ENCODE measurements at places on chromosomes 16 and 17.

GRCh38 chr17:65463242-65463641 is 98.2 kb downstream of the AXIN2 start:
- H3K4me3 ChIP-seq: no peak overlapping the region
- H3K27me3 ChIP-seq: no peaks in the 10 kb centered on the region
- no peaks in the 10 kb centered on the region for H3K36me3 ChIP-seq
- DNase-seq: no peak
- peaks cover 2% of the 10 kb centered on the region for H3K4me1 ChIP-seq

DNA sequence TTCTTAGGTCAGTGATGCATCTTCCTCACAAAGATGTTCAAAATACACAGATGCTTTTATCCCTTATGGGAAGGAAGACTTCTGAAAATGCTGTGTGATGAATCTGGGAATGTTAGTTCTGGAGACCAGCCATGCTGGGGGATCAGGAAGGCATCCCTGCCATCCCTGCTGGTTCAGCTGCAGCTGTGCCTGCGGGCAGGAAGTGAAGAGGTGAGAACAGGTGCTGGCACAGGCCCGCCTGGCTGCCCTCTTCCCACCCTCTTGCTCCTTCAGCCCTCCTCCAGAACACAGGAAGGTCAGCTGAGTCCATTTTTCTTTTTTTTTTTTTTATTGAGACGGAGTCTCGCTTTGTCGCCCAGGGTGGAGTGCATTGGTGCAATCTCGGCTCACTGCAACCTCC is 15.2 kb downstream of the RAB11FIP3 start:
- DNase-seq: no peak
- no peaks in the 10 kb centered on the region for H3K4me1 ChIP-seq
- no peaks in the 10 kb centered on the region for H3K27me3 ChIP-seq
- no peak overlapping the region for H3K4me3 ChIP-seq

GRCh38 chr16:56119133-56119532 is 72.2 kb upstream of the GNAO1 start:
- H3K36me3 ChIP-seq: no peaks in the 10 kb centered on the region
- H3K27ac ChIP-seq: no peak overlapping the region
- no peak overlapping the region for H3K4me3 ChIP-seq
- no peaks in the 10 kb centered on the region for H3K27me3 ChIP-seq
- no peak for DNase-seq

DNA sequence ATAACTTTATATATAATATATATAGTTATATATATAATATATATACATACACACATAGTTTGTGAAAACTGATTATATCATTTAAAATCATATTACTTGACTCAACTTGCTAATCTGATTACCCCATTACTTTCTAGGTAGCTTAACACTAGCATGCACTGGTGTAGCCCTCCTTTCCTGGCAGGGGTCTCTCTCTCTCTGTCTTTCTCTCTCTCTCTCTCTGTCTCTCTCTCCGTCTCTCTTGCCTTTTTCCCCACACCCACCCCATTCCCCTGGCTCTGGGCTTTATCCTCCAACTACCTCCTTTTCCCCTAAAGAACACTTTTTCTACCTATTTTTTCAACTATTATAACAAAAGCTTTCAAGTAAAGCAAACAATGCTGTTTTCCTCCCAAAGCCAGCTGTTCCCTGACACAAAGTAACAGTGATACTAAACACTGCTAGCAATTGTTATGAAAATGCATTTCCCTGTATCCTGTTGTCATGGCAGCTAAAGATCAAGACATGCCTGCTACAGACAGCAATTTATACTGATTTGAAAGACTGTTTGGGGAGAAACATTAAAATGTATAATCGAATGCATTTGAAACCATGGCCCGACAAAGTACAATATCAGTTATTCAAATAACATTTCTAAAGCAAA is 89.4 kb downstream of the CHD9NB start:
- no peak for DNase-seq
- no peaks in the 10 kb centered on the region for H3K4me1 ChIP-seq
- H3K4me3 ChIP-seq: no peak overlapping the region
- no peak overlapping the region for H3K27ac ChIP-seq

GRCh38 chr16:11140867-11141266 is 115.1 kb downstream of the SOCS1 start:
- peaks cover 16% of the 10 kb centered on the region for H3K4me1 ChIP-seq
- H3K4me3 ChIP-seq: no peak overlapping the region
- no peaks in the 10 kb centered on the region for H3K36me3 ChIP-seq
- DNase-seq: no peak
- no peaks in the 10 kb centered on the region for H3K27me3 ChIP-seq
